Transverse colon (tissue), 4 donors: ENCODE measurements at places on chromosomes 7 and 10. TPM values are rescaled to one million over a fixed set of nuclear protein-coding genes. Genes with fewer than 3 reads are reported as not detected.

PLAC9 gene
- not detected for total RNA-seq

WEE2 gene
- total RNA-seq = not detected

GRID1 gene
- 1.6 TPM for total RNA-seq

ITPRIP gene
- 1.8 TPM for total RNA-seq

CCDC172 gene
- total RNA-seq = not detected

PRLHR gene
- total RNA-seq = not detected

SLC16A12 gene
- 0.27 TPM for total RNA-seq

RGS10 gene
- total RNA-seq = 34.1 TPM

SLC37A3 gene
- total RNA-seq = 132 TPM

LLCFC1 gene
- total RNA-seq = not detected

RTKN2 gene
- under 0.01 TPM for total RNA-seq

ZNF804B gene
- total RNA-seq = not detected

RAB19 gene
- 10.3 TPM for total RNA-seq

DPP6 gene
- 7.9 TPM for total RNA-seq

SERPINE1 gene
- total RNA-seq = 4.5 TPM

AQP1 gene
- 27.6 TPM for total RNA-seq

FKBP9 gene
- 186 TPM for total RNA-seq

ADRB1 gene
- total RNA-seq = 1.9 TPM

ZNRF2 gene
- 83.0 TPM for total RNA-seq

CUBN gene
- 0.80 TPM for total RNA-seq

GIMAP1 gene
- total RNA-seq = 0.40 TPM

PPP1R17 gene
- total RNA-seq = not detected
